ENCODE measurements at places on chromosomes 7 and 10.

GRCh38 chr7:22651534-22652243 is 75.3 kb upstream of the IL6 start:
- no peak for DNase-seq

- DNase-seq, result peak; percentile 70
Measured at GRCh38 chr10:101903827-101904550, 60.4 kb upstream of the KCNIP2 start.

DNA sequence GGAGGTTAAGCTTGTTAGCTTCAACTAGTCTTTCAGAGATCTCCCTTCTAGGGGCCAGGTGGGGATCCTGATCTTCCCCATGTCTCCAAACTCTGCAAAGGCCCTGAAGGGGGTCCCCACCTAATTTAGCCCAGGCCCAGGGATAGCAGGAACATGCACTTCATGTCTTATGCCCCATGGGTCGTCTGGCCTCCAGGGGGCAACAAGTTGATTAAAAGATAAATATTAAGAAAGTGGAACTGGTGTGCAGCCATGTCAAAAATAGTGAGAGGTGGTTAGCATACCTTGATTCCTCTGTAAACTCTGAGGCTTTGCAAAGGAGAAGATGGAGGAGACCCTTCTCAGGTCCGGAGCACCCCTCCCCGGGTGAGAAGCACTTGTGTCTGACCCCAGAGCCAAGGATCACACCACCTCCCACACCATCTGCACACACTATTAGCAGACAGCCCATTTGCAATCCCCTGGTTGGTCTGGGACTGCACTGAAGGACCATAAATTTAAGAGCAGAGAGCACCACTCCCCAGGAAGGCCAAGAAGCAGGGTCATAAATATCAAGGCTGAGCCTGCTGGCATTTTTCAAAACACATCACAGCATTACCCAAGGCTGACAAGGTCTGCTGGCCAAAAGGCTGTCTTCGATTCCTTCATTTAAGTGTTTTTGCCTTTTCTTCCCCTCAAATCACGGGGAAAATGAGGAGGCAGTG is 44.2 kb upstream of the LRRC18 start:
- DNase-seq, result peak; percentile 60

DNA sequence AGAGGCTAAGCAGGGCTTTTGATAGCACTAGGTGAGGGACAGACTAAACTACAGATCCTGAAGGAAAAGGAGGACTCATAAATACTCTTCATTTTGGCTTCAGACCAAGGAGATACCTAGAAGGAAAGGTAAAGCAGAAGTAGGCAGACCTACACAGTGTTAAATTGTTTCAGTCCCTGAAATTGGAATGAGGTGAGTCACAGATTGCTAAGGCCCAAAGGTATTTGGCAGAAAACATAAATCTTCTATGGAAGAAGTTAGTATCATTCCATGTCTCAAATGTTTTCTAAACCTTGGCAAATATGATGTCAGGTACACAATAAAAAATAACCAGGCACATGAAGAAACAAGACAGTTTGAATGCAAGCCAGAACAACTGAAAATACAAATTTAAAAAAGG is 30.0 kb downstream of the MTERF1 start:
- no peak for DNase-seq

DNA sequence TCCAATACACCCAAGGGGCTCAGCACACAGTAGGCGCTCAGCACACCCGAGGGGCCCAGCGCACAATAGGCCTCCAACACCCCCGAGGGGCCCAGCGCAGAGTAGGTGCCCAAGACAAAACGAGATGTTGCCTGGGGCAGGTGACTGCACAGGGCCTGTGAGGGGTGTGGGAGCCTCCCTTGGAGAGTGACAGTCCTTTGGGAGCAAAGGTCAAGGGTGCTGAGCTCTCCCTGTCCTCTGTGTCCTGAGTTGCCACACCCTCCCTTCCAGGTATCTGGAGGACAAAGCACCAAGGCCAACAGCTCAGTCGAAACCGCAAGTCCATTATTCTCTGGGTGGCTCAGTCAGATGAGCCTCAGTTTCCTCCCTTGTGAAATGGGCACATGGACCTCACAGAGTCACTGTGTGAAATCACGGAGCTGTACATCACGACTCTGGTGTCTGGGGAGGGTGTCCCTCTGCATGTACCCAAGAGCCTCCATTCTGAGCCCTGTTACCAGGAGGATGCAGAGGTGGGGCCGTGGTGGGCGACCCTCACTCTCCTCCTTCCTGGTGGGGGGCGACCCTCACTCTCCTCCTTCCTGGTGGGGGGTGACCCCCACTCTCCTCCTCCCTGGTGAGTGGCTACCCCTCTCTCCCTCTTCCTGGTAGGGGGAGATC is 81.3 kb downstream of the FOXL3 start:
- peak; percentile 3 for DNase-seq

DNA sequence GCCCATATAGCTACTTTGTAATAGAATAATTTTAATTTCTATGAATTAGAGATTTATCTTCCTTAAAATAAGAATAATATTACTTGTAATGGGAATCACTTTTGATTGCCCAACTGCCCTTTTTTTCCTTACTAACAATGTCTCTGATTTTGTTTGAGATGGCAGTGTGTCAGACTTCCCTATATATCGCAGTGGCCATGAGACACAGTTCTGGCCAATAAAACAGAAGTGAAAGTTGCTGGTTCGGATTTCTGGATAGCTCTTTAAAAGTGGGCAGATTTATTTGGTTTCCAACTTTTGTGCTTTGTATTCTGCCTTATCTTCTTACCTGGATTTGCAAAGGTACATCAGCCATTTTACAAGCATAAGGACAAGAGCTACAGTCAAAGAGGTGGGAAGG is 170.2 kb downstream of the PPP1R17 start:
- no peak for DNase-seq

DNA sequence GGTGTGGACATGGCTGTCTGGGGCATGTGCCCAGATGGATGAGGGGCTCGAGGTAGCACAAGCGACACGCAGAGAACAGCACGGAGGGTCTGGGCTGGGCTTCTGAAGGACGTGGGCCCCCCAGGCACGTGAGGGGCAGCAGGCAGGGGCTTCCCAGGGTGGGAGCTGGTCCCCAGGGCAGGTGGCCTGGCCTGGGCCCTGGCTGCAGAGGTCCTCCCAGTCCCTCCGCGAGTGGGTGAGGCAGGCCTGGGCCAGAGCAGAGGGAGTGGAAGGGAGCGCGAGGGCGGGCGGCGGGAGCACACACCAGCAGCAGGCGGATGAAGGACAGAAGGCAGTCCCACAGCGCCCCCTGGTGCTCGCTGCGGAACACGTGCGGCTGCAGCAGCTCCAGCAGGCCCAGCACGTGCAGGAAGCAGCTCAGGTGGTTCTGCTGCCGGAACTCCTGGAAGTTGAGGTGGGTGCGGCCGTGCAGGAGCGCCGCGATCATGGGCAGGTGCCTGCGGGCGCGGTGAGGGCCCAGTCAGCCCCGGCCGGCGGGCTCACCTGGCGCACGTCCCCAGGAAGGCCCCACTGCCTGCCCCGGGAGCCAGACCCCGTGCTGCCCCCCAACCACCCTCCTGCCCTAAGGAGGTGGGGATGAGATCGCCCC is 14.7 kb upstream of the MICALL2 start:
- peak; percentile 88 for DNase-seq

DNA sequence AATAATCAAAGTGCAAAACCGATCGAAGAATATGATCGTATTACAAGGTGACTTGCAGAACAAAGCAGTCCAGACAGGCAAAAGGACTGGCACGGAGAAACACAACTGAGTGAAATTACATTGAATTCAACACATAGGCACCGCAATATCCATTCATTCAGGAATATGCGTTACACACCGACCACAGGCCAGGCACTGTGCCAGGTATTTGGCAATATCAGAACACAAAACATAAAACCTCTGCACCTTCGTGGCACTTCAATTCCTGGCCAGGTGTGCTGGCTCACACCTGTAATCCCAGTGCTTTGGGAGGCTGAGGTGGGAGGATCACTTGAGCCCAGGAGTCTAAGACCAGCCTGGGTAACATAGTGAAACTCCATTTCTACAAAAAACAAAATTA is 187.9 kb downstream of the DIP2C start:
- no peak for DNase-seq

DNA sequence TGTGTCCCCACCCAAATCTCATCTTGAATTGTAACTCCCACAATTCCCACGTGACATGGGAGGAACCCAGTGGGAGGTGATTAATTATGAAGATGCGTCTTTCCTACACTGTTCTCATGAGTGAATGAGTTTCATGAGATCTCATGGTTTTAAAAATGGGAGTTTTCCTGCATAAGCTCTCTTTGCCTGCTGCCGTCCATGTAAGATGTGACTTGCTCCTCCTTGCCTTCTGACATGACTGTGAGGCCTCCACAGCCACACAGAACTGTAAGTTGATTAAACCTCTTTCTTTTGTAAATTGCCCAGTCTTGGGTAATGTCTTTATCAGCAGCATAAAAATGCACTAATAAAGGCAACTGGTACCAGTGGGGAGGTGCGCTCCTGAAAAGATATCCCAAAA is 67.7 kb upstream of the DRGX start:
- no peak for DNase-seq

DNA sequence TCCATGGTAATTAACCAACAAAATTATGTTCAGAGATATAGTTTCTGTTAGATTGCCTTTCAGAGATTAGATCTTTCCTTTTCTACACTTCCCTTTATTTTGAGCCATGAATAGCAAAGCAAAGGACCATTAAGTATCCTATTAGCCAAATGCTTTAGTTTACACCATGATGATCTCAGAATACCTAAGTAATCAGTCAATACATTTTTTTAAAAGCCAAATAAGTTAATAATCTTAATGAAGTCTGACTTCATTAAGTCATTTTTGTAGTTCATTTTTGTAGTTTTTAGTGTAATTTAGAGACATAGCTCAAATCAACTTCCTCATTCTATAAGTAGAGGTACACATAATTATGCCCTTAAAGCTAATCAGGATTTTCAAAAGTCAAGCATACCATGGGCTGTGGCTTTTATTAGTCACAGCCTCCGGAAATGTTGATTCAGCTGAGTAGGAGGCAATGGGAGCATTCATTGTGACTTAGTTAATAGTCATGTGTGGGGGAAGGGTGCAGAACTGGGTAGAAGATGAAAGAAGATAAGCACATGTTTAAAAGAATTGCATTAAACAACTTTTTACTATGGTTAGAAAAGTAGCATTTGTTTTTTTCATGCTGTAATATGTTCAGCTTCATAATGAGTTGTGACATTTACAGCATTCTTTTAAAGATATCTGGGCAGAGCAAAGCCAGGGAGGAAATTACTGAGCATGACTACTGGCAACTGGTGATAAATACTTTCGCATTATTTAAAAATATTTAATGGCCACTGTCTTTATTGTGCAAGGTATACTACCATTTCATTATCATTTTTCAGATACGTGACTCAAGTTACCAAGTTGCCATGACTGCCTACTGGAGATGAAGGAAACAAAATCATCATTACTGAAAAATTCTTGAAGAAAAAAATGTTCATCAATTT is 57.3 kb upstream of the CCDC71L start:
- peak; percentile 43 for DNase-seq

- DNase-seq, result no peak
Measured at GRCh38 chr10:45421221-45422097, 47.4 kb downstream of the ALOX5 start.

DNA sequence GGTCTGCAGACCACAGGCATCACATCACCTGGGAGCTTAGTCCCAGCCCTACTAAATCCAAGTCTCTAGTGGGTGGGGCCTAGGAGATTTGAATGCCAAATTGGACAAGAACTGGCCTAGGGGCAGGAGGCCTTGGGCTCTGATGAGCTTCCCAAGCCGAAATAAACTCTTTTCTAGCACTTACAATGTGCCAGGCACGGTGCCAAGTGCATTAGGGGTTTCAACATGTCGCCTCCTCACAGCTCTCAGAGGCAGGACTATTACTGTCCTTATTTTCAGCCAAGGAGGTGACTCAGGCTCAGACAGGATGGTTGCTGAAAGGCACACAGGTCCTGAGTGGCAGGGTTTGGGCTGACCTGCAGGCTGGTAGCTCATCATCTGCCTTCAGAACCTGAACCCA is 9.2 kb upstream of the CPA1 start:
- no peak for DNase-seq

GRCh38 chr10:47438857-47439474 is 44.9 kb downstream of the ANXA8 start:
- DNase-seq, result peak; percentile 2

- DNase-seq, result no peak
Measured at GRCh38 chr7:14191686-14192098, 202.2 kb upstream of the ETV1 start.

GRCh38 chr7:108441392-108441955 is 14.8 kb downstream of the NRCAM start:
- DNase-seq, result no peak

DNA sequence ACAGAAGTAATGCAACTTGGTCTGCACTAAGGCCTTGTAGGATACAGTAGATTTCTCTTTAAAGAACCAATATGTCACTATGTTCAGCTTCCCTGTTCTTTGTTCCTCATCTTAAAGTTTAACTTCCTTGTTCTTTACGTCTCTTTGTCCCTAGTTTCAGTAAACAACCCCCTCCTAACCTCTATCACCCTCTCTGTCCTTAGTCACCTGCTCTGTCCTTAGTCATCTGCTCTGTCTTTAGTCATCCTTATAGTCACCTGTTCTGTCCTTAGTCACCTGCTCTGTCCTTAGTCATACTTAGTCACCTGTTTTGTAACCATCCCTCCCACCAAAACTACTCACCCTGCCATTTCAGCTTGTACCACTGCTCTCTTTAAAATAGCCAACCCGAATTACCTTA is 144.6 kb upstream of the TMEM106B start:
- no peak for DNase-seq

- DNase-seq, result no peak
Measured at GRCh38 chr10:114516356-114516755, 112.1 kb upstream of the AFAP1L2 start.

GRCh38 chr7:134565643-134566136 is 16.8 kb downstream of the AKR1B15 start:
- DNase-seq, result no peak

DNA sequence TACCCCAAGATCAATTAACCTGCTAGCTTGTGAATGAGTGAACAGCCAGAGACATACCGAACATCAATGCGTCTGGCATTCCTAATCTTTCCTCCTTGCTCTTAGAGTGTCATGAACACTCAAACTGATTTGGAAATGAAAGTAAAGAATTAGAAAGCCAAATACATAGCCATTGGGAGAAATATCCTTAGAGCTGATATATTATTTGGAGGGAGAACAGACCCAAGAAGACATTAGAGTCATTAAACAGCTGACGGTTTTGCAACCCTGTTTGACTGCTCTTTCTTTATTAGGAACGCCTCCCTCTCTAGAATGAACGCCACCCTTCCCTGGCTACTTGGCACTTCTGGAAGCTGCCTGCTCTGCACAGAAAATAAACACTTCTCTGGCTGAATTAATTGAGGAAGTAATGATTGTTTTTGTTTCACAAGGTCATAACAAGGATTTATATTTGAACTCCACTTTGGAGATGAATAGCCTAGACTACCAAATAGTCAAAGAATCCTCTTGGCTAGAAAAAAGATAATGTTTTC is 42.8 kb downstream of the CTTNBP2 start:
- DNase-seq, result no peak

- DNase-seq, result no peak
Measured at GRCh38 chr10:102090772-102091171, 25.6 kb downstream of the HPS6 start.

DNA sequence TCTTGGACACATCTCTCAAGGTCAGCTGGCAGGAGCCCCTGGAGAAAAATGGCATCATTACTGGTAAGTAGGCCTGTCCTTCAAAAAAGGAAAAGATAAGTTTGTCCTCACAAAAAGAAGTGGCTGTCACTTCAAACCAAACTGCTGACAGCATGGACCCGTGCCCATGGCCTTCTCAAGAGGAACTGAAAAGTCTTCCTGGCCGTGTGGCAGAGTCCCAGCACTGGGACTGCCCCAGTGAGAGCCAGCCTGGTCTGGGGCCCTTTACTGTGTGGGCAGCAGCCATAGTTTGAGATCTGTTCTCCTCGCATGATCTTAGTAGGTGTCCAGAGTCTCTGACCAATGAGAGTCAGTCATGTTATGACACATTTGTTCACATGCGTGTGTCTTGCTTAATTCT is 614.2 kb upstream of the FOXK1 start:
- DNase-seq, result no peak
